H54 (cell line): ENCODE measurements at places on chromosomes 7 and 10.

DNA sequence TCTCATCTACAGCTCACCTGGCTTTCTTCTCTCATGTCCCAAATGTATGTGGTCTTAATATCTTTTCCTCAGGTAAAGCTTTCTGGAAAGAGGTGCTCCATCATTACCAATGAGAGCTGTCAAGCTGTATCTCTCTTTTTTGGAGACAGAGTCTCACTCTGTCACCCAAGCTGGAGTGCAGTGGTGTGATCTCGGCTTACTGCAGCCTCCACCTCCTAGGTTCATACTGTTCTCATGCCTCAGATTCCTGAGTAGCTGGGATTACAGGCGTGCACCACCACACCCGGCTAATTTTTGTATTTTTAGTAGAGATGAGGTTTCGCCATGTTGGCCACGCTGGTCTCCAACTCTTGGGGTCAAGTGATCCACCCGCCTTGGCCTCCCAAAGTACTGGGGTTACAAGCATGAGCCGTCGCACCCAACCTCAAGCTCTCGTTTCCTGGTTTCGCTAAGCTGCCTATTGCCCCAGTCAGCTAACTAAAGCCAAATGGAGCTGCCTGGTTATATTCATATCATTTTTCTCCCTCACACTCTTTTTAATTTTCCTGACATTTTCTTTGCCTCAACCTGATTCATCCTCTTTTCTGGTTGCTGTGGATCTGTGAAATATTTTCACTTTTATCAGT, 60.5 kb downstream of the SUFU start:
- DNase-seq, result no peak

DNA sequence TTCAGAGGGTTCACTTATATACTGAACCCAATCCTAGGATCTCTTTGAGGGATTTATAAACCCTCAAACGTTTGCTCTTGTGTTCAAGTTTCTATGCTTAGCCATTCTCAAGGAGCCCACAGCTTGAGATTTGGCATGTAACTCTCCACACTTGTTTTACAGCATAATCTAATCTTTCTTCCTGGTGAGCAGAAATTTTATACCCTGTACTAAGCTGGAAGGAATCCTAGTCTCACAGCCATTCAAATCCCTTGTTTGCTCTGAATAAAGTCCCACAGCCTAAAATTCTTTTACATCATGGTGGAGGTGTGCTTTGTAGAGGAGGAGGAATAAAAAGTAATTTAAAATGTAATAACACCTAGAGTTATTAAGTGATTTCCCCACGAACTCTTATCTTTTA, 5.3 kb upstream of the AGR2 start:
- no peak for DNase-seq

DNA sequence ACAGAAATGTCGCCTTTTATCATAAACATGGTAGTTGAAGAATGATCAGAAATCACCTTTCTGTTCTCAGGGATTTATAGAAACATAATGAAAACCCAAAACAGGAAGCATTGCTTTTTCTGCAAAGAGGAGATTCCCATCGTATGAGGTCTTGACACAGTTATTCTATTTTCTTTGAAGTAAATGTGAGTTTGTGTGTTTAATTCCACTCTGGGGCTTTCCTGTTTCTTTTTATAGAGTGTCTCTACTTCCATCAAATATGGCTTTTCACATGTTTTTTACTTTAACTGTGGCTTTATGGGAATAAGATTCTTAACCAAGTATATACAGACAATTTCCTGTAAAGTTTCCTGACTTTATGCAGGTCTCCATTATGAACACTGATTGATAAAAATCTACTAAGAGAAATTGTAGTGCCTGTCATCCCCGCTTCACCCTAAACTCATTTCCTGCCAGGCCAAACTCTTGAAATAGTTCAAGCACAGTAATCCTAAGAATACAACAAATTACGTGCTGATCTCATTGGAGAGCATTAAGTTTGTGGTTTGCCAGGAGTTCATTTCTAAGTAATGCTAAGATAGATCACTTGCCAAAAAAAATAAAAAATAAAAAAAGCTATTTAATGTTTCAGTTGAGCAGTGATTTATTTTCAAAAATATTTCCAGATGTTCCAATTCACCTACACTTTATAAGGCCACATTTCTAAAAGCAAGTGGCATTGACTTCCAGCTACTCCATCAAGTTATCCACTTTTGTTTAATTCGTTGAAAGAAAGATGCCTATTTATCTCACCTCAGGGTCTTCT, 52.2 kb upstream of the SEC61G start:
- no peak for DNase-seq

- DNase-seq, result no peak
These were observed 1.9 kb upstream of the HBP1 start for GRCh38 chr7:107166736-107167426.

GRCh38 chr7:139613971-139614411, 90.5 kb downstream of the CLEC2L start:
- no peak for DNase-seq

- no peak for DNase-seq
These were observed 196.7 kb downstream of the IPMK start for GRCh38 chr10:58070956-58071355.

DNA sequence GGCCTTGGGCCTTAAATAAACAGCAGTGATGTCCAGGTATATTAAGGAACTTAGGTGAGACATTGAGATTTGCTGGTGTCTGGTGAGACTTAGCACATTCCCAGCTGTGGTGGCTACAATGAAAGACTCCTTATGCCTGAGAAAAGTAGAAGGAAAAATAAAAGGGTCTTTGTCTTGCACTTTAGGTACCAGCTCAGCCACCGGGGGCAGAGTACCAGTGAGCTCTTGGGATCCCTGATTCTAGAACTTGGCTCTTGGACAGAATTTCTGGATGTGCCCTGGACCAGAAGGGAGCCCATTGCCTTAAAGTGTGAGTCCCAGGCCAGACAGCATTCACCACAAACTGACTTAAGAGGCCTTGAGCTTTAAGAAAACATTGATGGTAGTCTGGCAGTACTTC, 1038.7 kb downstream of the SORCS3 start:
- DNase-seq, result no peak

GRCh38 chr7:134865001-134865845, 85.8 kb downstream of the CALD1 start:
- DNase-seq, result no peak

DNA sequence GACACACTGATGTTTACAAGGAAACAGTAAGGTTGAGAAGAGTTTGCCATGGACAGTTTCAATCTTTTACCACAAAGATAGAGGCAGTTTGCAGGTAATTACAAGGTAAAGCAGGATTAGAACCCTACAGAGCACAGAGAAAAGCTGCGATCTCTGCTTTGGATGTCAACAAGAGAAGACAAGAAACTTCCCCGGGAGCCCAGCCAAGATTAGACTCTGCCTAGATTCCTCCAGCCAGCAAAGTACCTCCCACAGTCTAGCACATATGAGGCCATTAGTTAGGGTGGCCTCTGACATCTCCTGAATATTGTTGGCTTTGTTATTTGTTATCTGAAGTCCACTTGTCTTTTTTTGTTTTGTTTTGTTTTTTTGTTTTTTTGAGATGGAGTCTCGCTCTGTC, 178.1 kb downstream of the CALN1 start:
- no peak for DNase-seq

DNA sequence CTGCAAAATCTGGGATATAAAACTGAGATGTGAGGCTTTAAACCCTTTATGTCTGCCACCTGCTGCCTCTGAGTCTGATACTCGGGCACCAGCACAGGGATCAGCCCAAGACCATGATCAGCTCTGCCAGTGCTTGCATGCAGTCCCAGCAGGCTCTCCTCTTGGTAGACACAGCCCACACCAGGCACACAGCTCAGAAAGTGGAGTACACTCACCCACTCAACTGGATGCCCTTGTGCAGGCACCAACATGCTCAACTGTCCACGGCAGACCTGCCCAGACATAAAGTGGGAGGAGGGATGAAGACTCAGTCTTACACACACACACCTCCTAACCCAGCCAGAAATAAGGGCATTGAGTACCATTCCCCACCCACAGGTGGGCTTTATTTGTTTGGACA, 18.2 kb upstream of the MYH16 start:
- no peak for DNase-seq

GRCh38 chr7:47343061-47343455, 238.9 kb downstream of the TNS3 start:
- DNase-seq, result no peak

DNA sequence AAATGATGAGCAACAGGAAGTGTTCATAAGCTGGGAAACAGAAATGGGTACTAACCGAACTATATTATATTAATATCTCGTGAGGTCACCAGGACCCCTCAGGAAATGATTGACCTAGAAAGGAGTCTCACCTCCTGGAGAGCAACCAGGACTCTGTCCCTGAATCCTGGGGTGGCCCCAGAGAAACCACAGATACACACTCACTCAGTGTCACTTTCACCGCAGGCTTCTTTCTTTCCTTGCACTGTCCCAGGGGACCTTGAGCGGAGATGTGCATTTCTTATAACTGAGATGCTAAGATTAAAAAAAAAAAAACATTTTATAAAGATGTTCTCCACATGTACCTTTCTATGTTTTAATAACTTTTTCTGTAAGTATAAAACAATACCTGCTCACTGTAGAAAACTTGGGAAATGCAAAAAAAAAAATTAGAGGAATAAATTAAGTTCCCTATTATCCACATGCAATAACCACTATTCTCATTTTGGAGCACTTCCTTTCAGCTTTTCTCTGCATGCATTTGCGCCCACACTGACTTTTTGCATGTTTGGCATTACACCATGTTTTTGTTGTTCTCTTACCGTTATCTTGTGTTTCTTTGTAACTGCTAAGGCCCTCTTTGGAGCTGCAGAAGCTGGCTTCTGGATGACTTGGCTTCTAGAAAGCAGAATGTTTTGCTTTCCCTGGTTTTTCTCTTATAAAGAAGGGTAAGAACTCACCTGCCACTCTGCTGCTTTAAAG, 15.0 kb downstream of the NOD1 start:
- no peak for DNase-seq

DNA sequence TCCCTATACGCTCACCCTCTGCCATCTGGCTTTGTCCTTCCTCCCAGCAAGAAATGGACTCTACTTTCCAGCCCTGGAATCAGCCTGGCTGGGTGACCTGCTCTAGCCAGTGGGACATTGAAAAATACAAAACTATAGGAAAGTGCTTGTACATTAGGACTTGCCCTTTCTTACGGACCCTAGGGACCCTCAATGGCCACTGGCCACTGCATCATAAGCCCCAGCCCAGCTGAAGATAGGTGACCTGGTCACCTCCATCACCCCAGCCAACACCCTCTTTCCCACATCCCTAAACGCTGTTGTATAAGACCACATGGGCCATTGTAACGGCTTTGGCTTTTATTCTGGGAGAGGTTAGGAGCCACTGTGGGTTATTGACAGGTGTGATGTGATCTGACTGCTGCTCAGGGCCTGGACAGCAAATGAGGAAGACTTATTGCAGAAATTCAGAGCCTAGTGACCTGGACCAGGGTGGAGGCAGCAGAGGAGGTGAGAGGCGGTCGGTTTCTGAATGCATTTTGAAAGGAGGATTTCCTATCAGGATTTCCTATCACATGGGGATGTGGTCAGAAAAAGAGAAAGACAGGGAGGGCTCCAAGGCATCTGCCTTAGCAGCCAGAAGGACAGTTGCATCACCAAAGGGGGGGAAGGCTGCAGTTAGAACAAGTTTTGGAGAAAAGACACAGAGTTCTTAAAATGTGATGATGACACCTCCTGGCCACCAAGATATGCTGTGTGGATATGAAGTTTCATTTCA, 2.2 kb upstream of the LMBR1 start:
- DNase-seq, result no peak

DNA sequence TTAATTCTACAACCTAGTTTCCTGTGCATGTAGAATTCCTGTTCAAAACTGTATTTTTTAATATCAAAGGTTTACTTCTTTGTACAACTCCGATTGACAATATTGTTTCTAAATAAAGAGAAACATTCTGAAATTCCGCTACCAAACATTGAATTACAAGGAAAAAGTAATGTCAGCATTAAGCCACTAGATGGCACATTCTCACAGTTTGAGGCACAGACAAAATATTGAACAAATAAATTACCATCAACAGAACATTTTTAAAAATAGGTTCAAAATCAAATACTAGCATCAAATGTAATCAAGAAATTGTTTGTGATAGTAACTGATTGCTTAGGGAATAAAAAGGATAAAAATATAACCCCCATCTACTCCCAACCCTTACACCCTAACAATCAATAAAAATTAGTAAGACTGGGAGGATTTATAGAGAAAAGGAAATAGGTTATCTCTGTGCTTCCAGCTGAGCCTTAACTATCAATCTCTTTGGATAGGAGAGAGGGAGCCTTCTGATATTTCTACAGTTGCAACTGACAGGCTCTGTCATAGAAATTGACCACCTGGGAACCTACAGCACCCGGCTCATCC, 86.6 kb upstream of the C7orf33 start:
- peak; percentile 19 for DNase-seq

GRCh38 chr10:48195803-48196202, 78.7 kb downstream of the FRMPD2 start:
- DNase-seq, result no peak

DNA sequence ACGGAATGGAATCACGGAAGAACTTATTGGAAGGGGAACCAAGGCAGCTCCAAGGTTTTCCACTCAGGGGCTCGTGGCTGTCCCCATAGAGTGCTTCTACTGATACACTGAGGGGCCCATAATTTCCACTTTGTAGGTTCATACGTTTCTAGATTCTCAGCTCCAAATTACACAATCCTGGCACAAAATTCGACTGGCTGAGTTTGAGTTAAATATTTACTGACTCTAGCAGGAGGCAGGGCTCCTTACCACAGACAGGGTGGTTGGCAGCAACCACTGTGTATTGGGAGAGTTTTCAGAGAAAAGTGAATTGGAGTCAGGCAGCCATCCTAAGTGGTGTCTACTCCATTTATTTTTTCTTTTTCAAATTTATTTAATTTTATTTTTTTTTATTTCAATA, 55.4 kb upstream of the SEC61G start:
- DNase-seq, result no peak

GRCh38 chr7:100132697-100133151, 6.0 kb downstream of the MBLAC1 start:
- DNase-seq, result peak; percentile 66

GRCh38 chr10:62582804-62583208, 208.6 kb downstream of the ZNF365 start:
- DNase-seq, result peak; percentile 40

DNA sequence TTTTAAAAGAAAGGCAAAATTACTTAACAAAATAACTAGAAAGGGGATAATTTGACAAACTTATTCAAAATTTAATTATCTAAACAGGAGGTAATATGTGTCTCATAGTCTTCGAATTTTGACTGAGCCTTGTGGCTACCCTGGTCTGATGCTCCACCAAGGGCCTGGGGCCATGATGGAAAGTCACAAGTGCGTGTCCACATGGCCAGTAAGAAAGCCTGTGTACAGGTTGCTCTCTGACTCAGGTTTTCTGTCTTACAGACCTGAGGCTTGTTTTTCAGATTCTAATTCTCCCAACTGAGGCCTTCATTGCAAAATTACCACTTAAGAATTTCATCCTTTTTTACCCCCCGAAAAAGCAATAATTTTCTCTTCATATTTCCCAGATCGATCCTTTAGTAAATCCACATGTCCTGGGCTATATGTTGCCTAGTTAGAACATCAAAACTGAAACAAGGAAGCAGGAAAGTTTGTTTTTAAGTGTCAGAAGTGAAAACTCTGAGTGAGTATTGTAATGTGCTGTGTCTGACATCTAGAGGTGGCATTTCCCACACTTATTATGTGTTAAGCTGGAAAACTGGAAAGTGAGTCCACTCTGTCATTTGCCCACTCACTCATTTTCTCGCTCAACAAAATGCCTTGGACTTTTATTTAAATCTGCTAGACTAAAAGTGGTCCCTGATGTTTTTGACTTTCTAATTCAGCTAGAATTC, 10.0 kb downstream of the CYP3A43 start:
- no peak for DNase-seq

- no peak for DNase-seq
These were observed 58.8 kb downstream of the INSIG1 start for GRCh38 chr7:155356323-155357105.

GRCh38 chr10:87519582-87519981, 14.9 kb downstream of the MINPP1 start:
- DNase-seq, result no peak
